Stimulated activated CD4-positive, alpha-beta T cell treated with anti-CD3 and anti-CD28 coated beads, TNF-alpha, amount 100 ng/mL, for 1 hour (primary cell): ENCODE measurements at places on chromosomes 7 and 10.

DNA sequence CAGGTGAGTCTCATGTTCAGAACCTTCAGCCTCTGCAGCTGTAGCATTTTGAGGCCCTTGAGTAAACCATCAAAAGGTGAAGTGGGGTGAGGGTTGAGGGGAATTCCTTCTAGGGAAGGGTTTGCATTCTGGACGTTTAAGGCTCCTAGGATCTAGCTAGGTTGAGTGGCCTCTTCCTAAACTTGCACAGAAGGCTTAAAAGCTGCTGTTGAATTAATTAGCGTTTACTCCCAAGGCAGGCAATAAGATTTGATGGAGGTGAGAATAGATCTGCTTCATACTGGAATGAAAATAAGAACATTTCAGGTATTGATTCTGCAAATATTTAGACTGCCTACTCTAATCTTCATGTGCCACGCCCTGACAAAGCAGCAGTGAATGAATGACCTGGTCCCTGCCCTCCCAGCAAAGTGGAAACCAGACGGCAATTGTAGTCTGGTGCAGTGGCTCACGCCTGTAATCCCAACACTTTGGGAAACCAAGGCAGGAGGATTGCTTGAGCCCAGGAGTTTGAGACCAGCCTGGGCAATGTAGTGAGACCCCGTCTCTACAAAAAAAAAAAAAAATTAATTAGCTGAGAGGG, 11.4 kb upstream of the KPNA7 start:
- DNase-seq: no peak

DNA sequence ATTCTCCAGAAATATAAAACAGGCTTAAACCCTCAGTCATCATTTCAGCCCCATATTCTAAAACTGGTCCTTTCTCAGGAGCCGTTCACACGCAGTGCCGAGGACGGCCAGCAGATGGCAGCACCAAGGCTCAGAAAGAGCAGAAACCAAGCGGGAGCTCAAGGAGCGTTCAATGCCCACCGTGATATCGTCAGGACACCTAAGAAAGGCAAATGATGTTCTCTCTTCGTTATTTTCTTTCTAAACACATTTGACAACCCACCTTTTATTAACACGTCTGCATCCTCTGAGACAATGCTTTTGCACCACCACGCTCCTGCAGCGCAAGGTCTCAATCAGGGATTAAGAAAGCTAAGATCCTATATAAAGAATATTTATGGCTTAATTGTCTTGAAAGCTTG, 45.7 kb upstream of the RBM33 start:
- DNase-seq: peak; percentile 89

GRCh38 chr7:4962872-4963775, 4.1 kb upstream of the MMD2 start:
- no peak for DNase-seq

DNA sequence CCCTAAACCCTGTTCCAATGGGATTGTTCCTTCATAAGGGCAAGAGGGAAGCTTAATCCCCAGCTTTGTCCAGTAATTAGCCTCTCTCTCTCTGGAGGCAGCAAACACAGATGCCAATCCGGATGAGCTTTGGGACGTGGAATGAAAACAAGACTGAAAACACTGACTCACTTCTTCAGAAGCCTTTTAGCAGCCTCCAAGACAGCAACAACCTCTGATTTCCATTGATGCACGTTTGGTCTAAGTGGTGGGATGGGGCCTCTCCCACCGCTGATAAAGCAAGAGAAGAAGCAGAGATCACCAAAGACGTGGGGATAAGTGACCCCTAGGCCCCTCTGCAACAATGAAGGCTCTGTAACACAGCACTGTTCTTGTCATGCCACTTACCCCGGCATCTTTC, 5.8 kb upstream of the GFRA1 start:
- DNase-seq: no peak
